ENCODE measurements at places on chromosomes 1 and 21. TPM values are rescaled to one million over a fixed set of nuclear protein-coding genes. Genes with fewer than 3 reads are reported as not detected.

DNA sequence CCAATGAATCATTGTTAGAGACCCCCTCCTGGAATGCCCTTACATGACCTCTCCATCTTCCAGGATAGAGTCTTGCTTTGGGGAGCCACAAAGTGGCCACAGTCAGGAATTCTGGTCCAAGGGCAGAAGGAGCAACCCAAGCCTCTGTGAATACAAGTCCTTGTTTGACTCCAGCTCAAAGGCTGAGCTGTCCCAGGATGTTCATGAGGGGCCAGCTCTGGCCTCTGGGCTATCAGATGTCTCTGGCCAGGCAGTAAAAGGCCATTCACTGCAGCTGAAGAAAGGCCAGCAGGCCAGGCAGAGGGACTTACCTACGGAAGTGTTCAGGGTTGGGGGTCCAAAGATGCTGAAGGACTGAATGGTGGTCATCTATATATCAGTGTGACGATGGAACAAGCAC, 98.3 kb upstream of the IPO9 start:
- H3K4me3 ChIP-seq = no peak overlapping the region
- no peak overlapping the region for H3K27ac ChIP-seq
- DNase-seq = no peak

FALEC gene
- not detected for polyA plus RNA-seq

DNA sequence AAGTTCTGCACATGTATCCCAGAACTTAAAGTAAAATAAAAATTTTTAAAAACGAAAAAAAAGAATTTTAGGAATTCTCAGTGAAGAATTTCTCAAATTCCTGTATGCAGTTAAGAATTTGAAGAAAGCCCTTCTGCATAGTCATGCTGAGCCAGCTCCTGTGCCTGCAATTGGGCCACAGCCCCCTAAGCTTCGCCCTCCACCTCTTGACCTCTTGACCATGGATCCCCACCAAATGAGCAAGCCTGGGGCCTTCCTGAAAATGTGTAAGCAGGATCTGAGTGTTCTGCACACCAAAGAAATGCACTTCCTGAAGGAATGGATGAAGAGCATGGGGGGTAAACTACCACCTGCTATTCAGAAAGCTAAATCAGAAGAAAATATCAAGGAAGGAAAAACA, 52.0 kb downstream of the NBPF6 start:
- H3K4me1 ChIP-seq = peaks cover 11% of the 10 kb centered on the region
- H3K27ac ChIP-seq = no peak overlapping the region
- DNase-seq = no peak
- H3K27me3 ChIP-seq = peaks cover 52% of the 10 kb centered on the region
- H3K36me3 ChIP-seq = no peaks in the 10 kb centered on the region

DNA sequence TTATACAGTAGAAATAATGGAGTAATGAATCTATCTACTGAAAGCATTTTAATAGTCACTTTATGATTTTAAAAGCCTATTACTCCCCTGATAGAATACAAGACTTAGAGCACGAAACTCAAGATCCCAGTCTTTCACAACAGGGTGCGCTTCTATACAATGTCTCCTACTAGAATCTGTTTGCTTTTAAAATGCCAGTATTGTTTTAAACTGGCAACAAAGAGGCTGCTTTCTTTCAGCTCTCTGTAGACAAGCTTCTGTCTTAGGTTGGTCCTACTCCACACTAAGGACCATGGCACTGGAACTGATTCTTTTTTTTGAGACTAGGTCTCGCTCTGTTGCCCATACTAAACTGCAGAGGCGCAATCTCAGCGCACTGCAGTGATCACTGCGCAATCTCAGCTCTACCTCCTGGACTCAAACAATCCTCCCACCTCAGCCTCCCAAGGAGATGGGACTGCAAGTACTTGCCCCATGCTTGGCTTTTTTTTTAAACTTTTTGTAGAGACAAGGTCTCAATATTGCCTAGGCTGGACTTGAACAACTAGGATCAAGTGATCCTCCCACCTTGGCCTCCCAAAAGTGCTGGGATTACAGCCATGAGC, 4.8 kb downstream of the DCAF8 start:
- no peak for DNase-seq
- peaks cover 36% of the 10 kb centered on the region for H3K36me3 ChIP-seq
- no peak overlapping the region for H3K27ac ChIP-seq
- H3K27me3 ChIP-seq = no peaks in the 10 kb centered on the region
- H3K4me1 ChIP-seq = peaks cover 15% of the 10 kb centered on the region

- no peaks in the 10 kb centered on the region for H3K27me3 ChIP-seq
- DNase-seq = no peak
- no peak overlapping the region for H3K4me3 ChIP-seq
- no peaks in the 10 kb centered on the region for H3K36me3 ChIP-seq
Measured at GRCh38 chr1:234484218-234484617, 5.2 kb upstream of the TARBP1 start.

DNA sequence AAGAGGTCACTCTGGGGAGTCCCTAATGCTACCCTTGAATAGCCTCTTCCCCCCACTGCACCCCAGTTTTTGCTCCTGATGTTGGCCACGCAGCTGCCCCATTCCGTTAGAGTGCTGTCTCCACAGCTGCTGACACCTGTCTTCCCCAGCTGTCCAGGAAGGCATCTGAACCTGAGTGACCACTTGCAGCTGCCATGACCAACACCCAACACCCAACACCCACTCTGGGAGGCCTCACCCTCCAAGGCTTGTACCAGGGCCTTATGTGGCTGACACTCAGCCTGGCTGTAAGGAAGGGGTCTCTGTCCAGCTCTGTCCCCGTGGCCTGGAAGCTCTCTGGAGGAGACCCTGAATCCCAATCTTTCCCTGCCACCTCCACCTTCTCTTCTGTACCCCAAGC, 26.7 kb upstream of the LDLRAP1 start:
- no peak overlapping the region for H3K4me3 ChIP-seq
- no peak for DNase-seq
- no peak overlapping the region for H3K27ac ChIP-seq
- H3K4me1 ChIP-seq = no peaks in the 10 kb centered on the region
- H3K36me3 ChIP-seq = no peaks in the 10 kb centered on the region

DNA sequence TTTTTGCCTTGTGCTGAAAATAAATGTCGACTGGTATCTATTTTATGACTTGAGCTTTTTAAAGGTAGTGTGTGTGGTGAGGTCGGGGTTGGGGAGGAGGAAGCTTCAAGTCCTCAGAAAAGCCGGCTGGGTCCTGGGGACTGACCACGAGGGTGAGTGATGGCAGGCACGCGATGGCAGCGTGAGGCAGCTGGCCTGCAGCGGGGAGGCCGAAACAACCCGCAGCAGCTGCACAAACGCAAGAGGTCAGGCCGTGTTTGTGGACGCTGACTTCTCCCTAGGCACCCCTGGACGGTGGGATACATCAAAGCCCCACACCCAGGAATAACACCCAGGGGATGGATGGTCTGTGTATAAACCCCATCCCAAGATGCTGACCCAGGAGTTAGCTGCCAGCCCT, 51.4 kb downstream of the ZBTB18 start:
- H3K27me3 ChIP-seq = no peaks in the 10 kb centered on the region
- H3K4me3 ChIP-seq = no peak overlapping the region
- no peak overlapping the region for H3K27ac ChIP-seq
- no peak for DNase-seq
- no peaks in the 10 kb centered on the region for H3K36me3 ChIP-seq

DYNLT5 gene
- not detected for polyA plus RNA-seq

DNA sequence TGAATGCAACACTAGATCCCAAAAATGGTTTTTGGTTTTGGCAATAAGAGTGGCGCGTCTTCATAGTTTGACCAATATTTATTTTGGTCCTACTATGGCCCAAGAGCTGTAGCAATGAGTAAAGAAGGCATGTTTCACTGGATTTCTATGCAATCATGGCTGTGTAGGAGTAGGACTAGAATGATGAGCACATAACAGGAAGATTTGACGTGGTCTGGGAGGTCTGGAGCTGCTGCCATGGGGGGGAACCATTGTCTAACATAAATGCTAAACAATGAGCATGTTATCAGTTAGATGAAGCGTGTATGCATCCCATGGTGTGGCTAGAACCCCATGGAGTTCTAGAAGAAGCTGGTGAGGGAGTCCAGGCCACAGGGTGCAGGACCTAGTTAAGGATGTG, 38.3 kb downstream of the OLIG1 start:
- H3K4me1 ChIP-seq = peaks cover 12% of the 10 kb centered on the region
- H3K4me3 ChIP-seq = no peak overlapping the region
- no peak for DNase-seq
- no peaks in the 10 kb centered on the region for H3K36me3 ChIP-seq
- H3K27me3 ChIP-seq = no peaks in the 10 kb centered on the region

DNA sequence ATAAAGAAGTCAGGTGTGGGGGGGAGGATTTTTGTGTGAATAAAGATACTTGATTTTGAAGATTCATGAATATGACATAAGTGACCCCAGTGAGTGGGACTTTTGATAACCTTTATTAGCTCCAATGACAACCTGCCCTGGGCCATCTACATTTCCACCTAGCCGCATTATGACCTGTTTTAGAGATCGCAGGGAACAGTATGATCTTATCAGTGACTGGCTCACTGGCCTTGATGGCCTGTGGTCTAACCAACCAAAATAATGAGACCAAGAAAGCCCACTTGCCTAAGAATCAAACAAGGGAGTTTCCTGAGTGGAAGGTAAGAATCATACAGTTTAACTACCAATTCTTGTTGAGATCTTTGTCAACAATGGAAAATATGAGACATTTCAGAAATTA, 1.8 kb downstream of the ELAPOR1 start:
- no peaks in the 10 kb centered on the region for H3K36me3 ChIP-seq
- H3K4me3 ChIP-seq = no peak overlapping the region
- peaks cover 32% of the 10 kb centered on the region for H3K27me3 ChIP-seq
- no peak overlapping the region for H3K27ac ChIP-seq

LIPI gene
- polyA plus RNA-seq = not detected

GRCh38 chr1:31666263-31666963, 21.7 kb upstream of the PEF1 start:
- no peak overlapping the region for H3K4me3 ChIP-seq
- H3K27ac ChIP-seq = no peak overlapping the region
- H3K4me1 ChIP-seq = peaks cover 9% of the 10 kb centered on the region
- no peaks in the 10 kb centered on the region for H3K36me3 ChIP-seq
- H3K27me3 ChIP-seq = no peaks in the 10 kb centered on the region
- no peak for DNase-seq

DNA sequence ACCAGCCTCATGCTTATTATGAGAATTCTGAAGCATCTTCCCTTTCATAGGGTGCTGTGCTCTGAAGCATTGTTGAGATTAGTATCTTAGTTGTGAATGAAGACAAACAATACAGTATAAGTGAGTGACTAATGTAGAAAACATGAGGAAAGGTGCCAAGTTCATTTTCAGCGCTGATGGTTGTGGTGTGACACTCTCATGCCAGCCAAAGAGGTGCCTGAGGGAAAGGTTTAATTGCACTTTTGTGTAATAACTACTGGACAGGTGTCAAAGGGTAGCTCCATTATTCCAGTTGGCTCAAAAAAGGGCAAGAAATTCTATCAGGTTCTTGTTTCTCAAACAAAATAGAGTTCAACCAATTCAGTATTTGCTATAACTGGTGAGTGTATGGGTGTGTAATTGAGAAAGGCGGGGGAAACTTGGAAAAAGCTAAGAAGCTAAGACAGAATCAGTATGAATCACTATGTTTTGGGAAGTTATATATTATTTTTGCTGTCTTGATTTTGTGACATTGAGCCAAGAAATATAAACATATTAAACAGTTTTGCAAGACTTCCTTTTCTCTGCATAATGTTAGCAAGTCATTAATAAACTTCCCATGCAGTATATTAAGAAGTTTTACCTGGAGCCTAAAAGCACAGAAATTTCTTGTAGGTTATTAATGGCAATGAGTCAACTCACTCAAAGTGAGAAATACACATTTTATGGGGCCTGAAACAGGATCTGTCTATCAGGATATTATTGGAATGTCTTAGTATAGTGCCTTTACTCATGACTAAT, 31.8 kb downstream of the KCNK2 start:
- no peaks in the 10 kb centered on the region for H3K4me1 ChIP-seq
- H3K27me3 ChIP-seq = no peaks in the 10 kb centered on the region
- H3K4me3 ChIP-seq = no peak overlapping the region
- no peaks in the 10 kb centered on the region for H3K36me3 ChIP-seq
- H3K27ac ChIP-seq = no peak overlapping the region

GRCh38 chr1:160167580-160167979, 16.2 kb downstream of the ATP1A4 start:
- no peaks in the 10 kb centered on the region for H3K36me3 ChIP-seq
- no peaks in the 10 kb centered on the region for H3K27me3 ChIP-seq
- H3K27ac ChIP-seq = no peak overlapping the region
- peaks cover 76% of the 10 kb centered on the region for H3K4me1 ChIP-seq
- no peak for DNase-seq

INAVA gene
- not detected for polyA plus RNA-seq

GRCh38 chr1:40302475-40302874, 14.6 kb downstream of the COL9A2 start:
- peaks cover 26% of the 10 kb centered on the region for H3K36me3 ChIP-seq
- no peaks in the 10 kb centered on the region for H3K27me3 ChIP-seq
- no peak for DNase-seq
- no peaks in the 10 kb centered on the region for H3K4me1 ChIP-seq
- H3K4me3 ChIP-seq = no peak overlapping the region
- no peak overlapping the region for H3K27ac ChIP-seq

DNA sequence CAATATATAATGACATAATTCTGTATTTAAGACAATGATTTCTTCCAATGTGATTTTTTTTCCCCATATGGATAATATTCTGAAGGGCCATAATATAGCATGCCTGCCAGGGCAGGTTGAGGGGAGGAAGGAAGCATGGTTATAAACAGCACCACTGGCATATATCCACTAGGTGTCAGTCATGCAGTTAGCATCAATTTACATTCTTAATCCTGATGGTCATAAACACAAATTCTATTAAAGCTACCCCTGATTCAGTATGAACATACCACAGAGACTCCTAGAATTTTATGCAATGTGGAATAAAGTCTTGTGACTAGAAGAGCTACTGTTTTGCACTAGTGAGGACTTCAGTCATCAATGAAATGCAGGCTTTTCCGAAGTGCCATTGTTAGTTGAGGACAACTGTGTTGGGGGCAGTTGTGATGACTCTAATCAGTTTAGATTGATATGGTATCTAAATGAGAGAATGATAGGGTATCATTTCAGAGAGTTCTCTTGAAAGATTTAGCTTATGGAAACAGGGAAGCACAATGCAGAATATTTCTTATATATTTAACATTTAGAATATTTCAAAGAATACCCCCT, 342.7 kb upstream of the NR5A2 start:
- no peak overlapping the region for H3K4me3 ChIP-seq
- DNase-seq = peak; percentile 72
- H3K27me3 ChIP-seq = no peaks in the 10 kb centered on the region

DNA sequence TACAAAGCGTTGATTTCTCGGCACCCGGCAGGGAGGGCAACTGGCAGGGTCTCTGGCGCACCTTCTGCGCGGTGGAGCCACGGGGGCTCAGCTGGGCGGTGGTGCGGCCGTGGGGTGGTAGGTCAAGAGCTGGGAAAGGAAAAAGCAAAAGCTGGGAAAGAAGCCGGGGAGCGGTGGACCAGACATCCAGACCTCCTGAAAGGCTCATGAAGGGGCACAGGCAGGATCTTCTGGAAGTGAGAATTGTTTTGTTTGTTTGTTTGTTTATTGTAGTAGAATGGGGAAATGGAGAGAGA, 7.2 kb upstream of the RNU1-1 start:
- no peaks in the 10 kb centered on the region for H3K36me3 ChIP-seq
- H3K27me3 ChIP-seq = peaks cover 23% of the 10 kb centered on the region
- H3K27ac ChIP-seq = no peak overlapping the region
- no peaks in the 10 kb centered on the region for H3K4me1 ChIP-seq
- DNase-seq = no peak

PM20D1 gene
- polyA plus RNA-seq = 0.04 TPM

Measured in CD14-positive monocyte (primary cell).